ENCODE measurements at places on chromosomes 5 and 9.

- no peak for DNase-seq
Measured at GRCh38 chr5:138752341-138752950, 779 bp upstream of the CTNNA1 start.

- no peak for DNase-seq
Measured at GRCh38 chr9:2655411-2655901, 33.9 kb downstream of the VLDLR start.

GRCh38 chr5:3598207-3598606 lies 2.6 kb downstream of the IRX1 start:
- no peak for DNase-seq

- no peak for DNase-seq
Measured at GRCh38 chr5:89346573-89346972, 463.6 kb upstream of the MEF2C start.

- no peak for DNase-seq
Measured at GRCh38 chr5:37412515-37412914, 33.4 kb downstream of the WDR70 start.
